SK-MEL-5 (cell line): ENCODE measurements at places on chromosomes 13 and 19. TPM values are rescaled to one million over a fixed set of nuclear protein-coding genes. Genes with fewer than 3 reads are reported as not detected.

Gene OLFM2
- total RNA-seq = 10.6 and 14.6 TPM in 2 replicates

- no peak for DNase-seq
Observed at GRCh38 chr19:16013181-16013850, 63.0 kb upstream of the TPM4 start.

- DNase-seq = no peak
Observed at GRCh38 chr19:6800991-6801484, 28.5 kb downstream of the VAV1 start.

- DNase-seq = no peak
Observed at GRCh38 chr13:47661076-47661475, 340.0 kb downstream of the SUCLA2 start.
